ENCODE measurements at places on chromosomes 12 and 14.

- DNase-seq: no peak
Measured at GRCh38 chr14:23601845-23602180, 23.2 kb upstream of the JPH4 start.

DNA sequence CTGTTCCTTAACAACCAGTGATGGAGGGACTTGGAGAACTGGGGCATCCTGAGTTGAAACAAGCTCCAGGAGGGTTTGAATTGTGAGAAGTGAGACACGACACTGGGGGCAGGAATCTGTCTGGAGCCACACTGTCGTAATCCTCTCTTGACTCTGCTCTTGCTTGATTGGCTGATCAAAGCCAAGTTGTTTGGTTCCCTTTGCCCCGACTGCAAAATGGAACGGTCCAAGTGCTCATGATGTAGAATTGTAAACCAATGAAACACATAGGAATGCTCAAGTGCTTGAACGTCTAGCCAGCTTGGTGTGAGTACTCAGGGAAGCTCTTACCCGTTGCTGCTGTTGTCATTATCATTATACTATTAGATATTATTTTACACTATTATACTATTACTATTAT is 98.1 kb downstream of the TMEM132C start:
- DNase-seq: no peak

DNA sequence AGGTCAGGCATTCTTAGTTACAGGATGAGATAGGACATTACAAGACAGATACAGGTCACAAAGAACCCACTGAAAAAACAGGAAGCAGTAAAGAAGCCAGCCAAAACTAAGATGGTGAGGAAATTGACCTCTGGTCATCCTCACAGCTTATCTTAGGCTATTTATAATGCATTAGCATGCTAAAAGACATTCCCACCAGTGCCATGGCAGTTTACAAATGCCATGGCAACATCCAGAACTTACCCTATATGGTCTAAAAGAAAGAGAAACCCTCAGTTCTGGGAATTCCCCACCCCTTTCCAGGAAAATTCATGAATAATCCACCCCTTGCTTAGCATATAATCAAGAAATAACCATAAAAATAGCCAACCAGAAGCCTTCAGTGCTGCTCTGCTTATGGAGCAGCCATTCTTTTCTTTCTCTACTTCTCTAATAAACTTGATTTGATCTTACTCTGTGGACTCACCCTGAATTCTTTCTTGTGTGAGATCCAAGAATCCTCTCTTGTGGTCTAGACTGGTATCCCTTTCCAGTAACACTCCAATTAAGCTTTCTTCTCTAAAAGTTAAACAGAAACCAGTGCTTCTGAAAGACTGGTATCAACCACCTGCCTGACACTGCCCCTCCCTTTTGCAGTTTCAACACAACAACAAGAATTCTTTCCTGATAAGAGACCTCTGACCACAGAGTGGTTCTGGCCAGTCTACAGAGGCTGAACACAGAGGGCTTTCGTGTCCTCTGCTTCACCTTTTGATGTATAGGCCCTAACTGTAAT is 86.9 kb downstream of the BCAT1 start:
- peak; percentile 17 for DNase-seq

DNA sequence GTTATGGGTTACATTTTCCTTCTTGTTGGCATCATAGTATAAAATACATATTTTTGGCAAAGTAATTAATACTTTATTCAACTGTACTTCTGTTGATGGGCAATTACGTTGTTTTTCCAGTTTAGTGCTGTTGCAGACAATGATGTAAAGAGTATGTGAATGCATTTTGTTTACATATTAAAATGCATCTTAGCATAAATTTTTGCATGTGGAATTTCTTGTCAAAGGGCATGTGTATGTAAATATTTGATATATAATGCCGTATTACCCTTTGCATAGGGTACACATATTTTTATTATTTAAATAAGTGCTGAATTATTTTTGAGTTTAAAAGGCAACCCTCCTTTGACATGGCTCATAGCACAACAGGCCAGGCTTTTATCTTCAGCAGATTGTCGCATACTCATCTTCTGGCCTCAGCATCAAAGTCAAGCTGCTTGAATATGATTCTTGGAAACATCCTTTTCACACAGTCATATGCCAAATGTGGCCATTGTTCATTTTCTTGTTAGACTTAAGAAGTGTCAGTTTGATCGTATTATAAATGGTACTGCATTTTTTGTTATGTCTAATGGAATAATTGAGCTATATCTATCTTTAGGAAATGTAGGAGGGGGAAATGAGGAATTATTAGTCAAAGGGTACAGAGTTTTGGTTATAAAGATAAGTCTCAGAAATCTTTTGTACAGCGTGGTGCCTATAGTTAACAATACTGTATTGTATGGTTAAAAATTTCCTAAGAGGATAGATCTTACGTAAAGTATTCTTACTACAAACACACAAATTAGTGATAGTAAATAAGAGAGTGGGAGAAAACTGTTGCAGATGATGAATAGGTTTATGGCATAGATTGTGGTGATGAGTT is 138.5 kb downstream of the FUT8 start:
- DNase-seq: no peak

DNA sequence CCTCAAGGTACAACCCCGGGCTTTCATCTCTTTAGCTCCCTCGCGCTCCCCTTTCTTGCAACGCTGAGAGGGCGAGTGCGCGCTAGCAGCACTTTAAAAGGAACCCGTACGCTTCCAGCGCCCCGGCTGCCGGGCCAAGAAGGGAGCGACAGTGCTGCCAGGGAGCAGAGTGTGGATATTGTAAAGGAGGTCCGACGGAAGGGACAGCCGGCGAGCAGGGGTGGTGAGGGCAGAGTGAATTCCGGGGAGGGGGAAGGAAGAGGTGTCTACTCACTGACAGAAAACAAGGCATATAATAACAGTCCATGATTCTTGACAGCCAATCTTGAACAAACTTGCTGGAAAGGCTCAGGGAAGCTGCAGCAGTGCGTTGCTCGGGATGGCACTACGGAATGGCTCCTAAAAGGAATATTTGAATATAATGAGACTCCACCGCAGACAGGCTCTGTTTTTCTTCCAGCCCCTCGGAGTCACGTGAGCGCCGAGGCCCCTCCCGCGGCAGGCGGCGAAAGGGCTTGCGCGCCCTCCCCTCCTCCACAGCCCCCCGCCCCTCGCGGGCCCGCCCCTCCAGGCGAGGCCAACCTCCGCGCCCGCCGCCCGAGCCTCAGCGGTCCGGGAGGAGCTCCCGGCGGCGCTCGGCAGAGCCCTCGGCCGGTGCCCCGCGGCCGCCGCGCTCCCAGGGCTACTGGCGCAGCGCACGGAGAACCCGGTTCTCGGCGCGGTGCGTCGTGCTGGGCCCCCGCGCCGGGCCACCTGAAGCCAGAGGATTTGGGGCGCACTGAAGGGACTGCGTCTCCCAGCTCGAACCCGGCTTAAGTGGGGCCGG is 3.4 kb downstream of the BMP4 start:
- peak; percentile 90 for DNase-seq

DNA sequence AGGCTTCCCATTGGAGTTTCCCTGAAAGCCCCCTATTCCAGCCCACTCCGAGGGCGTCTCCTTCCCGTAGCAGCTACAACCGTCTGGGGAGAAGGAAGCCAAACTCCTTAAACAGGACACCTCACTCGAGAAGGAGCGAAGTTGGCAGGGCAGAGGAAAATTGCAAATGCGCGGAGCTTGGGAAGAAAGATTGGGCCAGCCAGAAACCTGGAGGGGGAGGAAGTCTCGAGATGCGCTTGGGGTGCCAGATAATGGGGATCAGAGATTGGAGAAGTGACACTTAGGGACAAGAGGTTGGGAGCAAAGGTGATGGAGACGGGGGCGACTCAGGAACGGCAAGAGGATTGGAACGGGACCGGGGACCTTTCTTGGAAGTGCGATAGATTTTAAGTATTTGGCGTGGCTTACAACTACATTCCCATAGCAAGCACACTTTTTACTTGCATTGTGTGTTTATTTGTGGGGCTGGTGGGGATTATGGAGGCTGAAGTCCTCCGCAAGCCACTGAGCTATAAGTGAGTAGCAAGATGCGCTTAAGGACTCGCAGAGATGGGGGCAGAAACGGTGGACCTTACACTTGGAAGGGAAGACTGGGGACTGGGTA is 926 bp downstream of the HRK start:
- no peak for DNase-seq

DNA sequence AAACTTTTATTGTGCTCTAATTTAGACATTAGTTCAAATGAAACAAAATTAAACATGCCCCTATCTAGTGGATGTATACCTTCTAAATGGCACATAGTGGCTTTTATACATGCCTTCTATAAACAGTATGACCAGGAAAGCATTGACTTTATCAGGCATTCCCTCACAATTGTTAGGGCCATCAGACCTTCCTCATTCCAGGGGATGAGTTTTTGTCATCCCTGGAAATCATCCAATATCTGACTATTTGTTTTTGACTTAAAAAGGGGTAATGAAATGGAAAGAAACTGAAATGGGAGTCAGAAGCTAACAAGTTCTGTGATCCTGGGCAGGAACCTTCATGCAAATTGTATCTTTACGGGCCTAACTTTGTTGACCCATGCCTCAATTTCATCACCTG is 58.0 kb downstream of the BICDL1 start:
- no peak for DNase-seq

GRCh38 chr14:104950021-104950420 is 25.3 kb downstream of the PLD4 start:
- DNase-seq: no peak

- no peak for DNase-seq
Measured at GRCh38 chr12:66247741-66248140, 54.6 kb upstream of the HELB start.

DNA sequence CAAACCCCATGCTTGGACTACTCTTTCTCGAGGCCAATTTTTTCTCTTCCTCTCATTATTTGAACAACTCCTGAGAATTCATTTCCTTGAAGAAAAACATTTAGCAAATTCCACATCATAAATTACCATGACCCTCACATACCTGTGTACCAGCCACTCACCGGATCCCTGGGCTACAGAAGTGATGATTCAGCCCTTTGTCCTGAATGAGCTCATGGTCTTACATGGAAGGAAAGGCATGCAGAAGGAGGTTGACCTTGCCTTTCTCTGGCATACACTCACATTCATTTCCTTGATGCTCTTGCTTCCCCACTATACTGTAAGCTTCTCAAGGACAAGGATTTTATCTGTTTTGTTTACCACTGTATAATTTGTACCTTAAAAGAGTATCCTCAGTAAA is 191.5 kb downstream of the SLC5A8 start:
- no peak for DNase-seq

DNA sequence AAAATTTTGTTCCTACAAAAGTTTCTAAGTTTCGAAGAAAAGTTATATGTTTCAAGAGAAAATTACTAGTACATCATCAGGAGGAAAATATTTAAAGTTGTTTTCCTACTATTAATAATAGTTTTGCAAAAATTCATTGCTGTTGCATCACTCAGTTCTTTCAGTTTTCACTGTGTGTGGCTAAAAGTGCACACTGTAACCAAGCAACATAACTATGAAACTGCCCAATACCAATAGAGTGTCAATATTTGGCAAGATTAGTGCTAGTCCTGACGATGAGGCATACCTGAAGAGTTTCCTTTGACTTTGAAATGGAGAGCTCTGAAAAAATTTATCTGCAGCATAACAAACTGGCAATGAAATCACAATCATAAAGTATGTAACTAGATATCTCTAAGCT is 194.3 kb downstream of the CPNE8 start:
- no peak for DNase-seq

- no peak for DNase-seq
Measured at GRCh38 chr14:104040539-104040938, 45.0 kb upstream of the ASPG start.

DNA sequence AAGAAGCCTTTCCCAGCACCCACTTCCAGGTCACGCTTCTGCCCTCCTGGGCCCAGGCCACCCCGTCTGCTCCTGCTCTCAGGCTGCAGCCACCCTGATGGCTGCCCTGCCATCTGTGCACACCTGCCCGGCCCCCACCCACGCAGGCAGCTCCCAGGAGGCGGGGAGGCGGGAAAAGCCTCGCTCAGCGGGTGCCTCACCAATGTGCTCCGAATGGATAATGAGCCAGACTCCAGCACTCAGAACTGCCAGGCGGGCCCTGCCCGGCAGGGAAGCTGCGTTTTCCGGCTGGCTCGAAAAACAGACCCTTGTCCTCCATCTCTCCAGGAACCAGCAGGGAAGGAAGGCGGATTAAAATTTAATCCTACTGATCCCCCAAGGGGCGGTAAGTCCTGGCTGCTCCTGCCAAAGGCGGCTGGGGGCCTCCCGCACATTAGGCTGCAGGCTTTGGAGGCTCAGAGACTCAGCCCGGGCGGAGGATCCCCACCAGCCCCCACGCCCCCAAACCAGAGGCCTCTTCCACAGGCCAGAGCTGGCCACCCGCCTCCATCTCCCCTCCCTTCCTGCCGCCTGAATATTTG is 104.0 kb downstream of the NCOR2 start:
- DNase-seq: no peak

GRCh38 chr12:30438601-30439041 is 257.0 kb downstream of the IPO8 start:
- DNase-seq: no peak

DNA sequence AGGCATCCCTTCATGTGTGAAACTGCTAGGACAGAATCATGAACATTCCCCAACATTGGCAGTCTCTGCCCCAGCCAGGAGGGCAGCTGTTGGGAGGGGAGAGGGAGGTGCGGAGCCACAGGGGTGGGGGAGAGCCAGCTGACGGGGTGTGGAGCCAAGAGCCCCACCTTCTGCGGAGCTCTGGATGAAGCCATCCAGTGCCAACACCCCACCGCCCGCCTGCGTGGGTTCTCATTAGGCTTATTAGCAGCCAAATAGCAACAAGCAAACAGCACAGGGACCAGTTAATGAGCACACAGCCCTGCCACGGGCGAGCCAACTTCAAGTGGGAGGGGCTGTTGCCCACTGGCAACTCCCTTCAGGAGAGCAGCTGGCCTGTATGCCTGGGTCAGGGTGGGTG is 12.1 kb downstream of the LTBP2 start:
- peak; percentile 57 for DNase-seq

DNA sequence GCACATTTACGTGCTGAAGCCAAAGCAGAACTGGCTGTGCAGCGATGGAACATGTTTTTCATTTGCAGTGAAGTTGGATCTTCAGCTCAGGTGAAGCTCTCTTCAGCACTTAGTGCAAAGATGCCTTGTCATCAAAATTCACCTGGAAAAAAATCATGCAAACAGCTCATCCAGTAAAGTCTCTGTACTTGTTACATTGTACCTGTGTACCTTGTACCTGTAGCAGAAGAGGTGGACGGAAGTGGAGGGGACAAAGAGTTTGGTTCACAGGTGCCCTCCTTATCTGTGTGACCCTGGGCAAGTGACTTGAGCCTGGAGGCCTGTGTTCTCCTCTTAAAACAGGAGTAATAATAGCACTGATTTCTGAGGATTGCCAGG is 54.0 kb downstream of the ADGRD1 start:
- DNase-seq: no peak

- DNase-seq: peak; percentile 88
Measured at GRCh38 chr12:131222329-131223139, 268.8 kb downstream of the ADGRD1 start.
